ENCODE measurements at places on chromosomes 2 and 18.
A peak's percentile ranks its signal among the peaks of the same experiment; 100 is the strongest.

DNA sequence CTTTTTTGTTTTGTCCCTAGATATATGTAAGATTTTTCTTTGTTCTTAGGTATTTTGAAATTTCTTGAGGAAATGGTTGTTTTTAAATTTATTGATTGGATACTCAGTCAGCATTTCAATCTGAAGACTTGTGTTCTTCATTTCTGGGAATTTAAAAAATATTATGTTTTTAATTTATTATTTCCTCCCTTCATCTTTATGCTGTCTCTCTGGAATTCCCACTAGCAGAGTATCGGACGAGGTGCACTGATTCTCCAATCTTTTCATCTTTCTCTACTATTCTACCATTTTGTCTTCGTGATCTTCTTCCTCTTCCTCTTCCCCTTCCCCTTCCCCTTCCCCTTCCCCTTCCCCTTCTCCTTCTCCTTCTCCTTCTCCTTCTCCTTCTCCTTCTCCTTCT, 12.3 kb downstream of the SCTR start:
- no peak for DNase-seq

GRCh38 chr18:46335534-46336101, 231.4 kb downstream of the HAUS1 start:
- peak; percentile 54 for DNase-seq

DNA sequence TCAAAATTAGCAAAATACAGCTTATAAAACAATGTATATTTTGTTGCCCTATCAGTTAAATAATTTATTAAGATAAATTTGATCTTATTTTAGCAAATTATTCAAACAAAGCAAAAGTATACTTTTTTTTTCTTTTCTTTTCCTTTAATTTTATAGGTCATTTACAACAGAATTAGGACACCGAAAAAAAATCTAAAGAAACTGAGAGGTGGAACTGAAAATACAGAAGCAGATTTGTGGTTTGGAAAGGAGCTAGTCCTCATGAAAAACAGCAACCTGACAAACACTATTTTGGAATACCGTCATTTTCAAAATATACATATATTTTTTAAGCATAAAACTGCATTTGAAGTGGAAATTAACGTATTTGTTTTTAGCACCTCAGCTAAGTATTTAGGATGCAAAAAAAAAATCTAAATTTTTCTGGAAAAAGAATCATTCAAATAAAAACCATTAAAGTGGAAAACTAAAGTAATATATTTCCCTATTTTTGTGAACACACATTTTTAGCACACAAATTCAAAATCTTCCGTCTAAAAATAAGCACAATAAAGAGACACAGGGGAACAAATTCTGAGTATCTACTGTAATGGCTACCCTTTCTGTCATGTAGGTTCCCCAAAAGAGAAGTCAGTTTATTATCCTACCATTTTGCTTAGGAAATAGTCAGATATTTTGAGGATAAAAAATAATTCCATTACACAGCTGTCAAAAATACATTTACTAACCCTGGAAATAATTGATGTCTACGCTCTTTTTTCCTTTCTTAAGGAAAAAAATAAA, 2.7 kb downstream of the CCDC88A start:
- no peak for DNase-seq

GRCh38 chr2:240300261-240300821, 135.1 kb upstream of the GPC1 start:
- DNase-seq, result no peak

GRCh38 chr2:217242947-217243346, 383.1 kb upstream of the TNP1 start:
- DNase-seq, result no peak

- no peak for DNase-seq
Measured at GRCh38 chr2:88350331-88351248, 101.9 kb downstream of the FOXI3 start.

DNA sequence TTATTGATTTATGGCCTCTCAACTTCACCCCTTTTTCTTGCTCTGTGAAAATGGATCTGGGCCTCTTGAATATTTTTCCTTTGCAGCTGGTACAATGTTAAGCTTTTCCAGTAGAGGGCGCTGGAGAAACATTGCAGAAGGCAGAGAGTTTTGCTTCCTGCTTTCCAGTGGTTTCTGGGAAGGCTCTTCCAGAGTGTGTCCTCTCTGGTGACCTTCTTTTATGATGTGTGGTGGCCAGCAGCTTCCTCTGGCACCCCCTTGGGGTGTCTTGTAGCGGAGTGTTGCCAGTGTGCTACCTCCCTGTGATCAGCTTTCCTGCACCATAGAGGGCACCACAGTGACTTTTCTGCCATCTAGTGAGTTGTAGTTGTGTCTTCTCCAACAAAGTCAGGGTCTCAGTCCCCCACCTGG, 25.4 kb upstream of the MGAT5 start:
- peak; percentile 24 for DNase-seq

DNA sequence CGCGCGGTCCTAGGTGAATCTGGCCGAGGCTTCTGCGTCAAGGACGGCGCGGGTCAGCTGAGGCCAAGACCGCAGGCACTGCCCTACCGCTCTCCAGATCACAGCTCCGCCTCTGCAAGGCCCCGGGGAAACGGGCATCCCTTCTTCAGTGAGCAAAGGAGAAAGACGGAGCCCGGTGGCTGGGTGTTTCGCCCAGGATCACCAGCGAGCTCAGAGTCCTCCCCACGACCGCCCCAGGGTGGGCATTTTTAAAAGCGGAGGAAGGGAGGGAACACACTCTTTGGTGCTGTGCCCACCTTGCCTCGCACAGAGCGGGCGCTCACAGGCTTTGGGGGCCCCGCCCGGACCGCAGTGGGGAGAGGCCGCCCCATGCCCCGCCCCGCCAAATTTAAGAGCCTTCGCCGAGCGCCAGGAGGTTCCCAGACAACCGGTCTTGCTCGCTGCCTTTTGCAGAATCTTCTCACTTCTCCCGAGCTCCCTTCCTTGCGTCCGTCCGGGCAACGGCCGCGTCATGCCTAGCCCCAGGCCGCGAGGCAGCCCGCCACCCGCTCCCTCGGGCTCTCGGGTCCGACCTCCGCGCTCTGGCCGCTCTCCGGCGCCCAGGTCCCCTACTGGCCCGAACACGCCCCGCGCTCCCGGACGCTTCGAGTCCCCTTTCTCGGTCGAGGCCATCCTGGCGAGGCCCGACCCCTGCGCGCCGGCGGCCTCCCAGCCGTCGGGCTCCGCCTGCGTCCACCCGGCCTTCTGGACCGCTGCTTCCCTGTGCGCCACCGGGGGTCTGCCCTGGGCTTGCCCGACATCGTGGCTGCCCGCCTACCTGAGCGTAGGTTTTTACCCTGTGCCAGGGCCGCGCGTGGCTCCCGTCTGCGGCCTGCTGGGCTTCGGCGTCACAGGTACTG, at the start of gene NOTO:
TSS of gene NOTO (plus strand) at position 419 of the 899 bp plus-strand sequence. CDS start at position 512, 93 bp downstream.
- peak; percentile 63 for DNase-seq

- DNase-seq, result no peak
Measured at GRCh38 chr2:109242654-109243331, 113.8 kb downstream of the SH3RF3 start.

- no peak for DNase-seq
Measured at GRCh38 chr2:9102861-9103662, 99.6 kb upstream of the MBOAT2 start.

DNA sequence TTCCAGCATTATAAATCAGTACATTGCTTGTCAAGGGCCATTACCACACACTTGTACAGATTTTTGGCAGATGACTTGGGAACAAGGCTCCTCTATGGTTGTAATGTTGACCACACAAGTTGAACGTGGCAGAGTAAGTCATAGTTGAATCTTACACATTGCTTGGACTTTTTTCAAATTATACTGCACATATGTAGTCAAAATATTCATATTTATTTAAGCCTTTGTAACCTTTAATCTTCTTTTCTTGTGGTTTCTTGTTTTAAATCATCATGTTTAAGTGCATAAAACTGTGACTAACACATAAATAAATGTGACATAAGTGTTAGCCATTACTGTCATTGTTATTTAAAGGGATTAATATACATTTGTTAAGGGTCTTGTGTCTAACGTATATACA, 52.1 kb upstream of the EPB41L5 start:
- no peak for DNase-seq

- peak; percentile 40 for DNase-seq
Measured at GRCh38 chr2:237060534-237061312, 25.0 kb upstream of the COPS8 start.

GRCh38 chr2:31522786-31523185, 58.0 kb downstream of the SRD5A2 start:
- no peak for DNase-seq

GRCh38 chr18:26014462-26014861, 76.0 kb downstream of the SS18 start:
- no peak for DNase-seq

- peak; percentile 89 for DNase-seq
Measured at GRCh38 chr2:157628477-157629415, at the start of gene ACVR1C. TSS of gene ACVR1C (minus strand) at chr2:157628864. CDS start at chr2:157628644, 220 bp downstream.

DNA sequence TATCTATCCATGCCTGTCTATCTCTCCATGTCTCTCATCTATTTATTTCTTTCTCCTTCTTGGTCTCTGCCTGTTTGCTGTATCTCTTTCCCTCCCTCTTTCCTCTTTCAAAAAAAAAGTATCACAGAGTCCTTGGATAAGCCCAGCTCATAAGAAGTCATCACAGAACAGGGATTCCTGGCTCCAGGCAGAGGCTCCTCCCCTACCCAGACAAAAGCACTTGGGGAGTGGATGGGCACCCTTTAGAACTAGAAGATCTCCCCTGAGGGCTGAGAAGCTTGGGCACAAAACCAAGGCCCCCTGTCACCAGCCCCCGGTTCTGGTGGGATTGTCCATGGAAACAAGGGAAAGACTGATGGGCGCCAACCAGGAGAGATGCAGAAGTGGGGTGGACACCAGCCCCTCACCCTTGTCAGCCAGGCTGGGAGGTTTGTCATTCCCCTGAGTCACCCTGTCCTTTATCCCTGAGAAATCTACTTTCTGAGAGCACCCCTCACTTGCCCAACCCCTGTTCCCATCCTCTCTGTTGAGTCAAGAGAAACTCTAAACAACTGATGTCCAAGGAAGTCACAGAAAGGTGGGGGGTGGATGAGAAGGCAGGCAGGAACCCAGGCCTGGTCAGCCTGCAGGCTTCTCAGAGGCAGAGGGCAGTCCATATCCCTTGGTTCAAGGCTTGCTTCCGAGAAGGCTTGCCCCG, 127.1 kb downstream of the TNS1 start:
- no peak for DNase-seq

DNA sequence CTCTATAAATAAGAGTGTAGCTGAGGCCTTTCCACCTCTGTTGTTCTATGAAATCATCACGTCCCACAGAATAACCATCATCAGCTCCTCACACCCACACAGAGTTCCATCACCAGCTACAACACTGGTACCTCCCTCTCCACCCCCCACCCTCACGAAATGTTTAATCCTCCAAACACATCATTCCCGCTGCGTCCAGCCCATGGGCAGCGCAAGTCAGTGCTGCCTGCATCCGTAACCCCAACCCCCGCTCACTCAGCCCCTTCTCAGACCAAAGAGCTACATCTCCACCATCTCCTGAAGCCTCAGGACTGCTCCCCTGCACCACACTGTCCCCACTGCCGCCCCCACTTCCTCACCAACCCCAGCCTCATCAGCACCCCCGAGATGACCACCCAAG, 19.4 kb downstream of the DNMT3A start:
- DNase-seq, result no peak

GRCh38 chr2:175097297-175097696, 70.7 kb downstream of the ATF2 start:
- no peak for DNase-seq

DNA sequence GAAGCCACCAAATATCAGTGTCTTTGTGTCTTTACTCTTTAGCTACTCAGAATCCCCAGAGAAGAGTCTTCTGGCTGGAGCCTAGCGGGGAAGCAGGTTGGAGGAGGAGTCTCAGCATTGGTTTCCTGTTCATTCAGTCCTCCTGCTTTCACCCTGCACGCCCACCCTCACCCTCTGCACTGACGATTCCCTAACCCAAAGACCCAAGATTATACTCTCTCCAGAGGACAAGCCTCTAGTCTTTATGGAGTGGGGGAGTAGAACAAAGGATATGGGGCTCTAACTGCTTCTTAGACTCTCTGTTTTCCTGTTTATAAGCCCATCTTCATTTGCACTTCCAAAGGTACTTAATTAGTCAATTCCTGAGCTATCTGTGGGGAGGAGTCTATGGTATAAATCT, 338.8 kb downstream of the AGPS start:
- no peak for DNase-seq

- no peak for DNase-seq
Measured at GRCh38 chr2:43224131-43224570, 2.3 kb downstream of the ZFP36L2 start.

GRCh38 chr2:238848691-238848975, 748 bp downstream of the TWIST2 start:
- DNase-seq, result no peak

- no peak for DNase-seq
Measured at GRCh38 chr18:58766946-58767345, 95.7 kb downstream of the MALT1 start.

GRCh38 chr2:69645031-69645431, 1.5 kb upstream of the AAK1 start:
- peak; percentile 19 for DNase-seq

GRCh38 chr2:203694191-203694590, 12.2 kb upstream of the CD28 start:
- DNase-seq, result no peak

- peak; percentile 93 for DNase-seq
Measured at GRCh38 chr2:134361648-134362047, 107.8 kb downstream of the MGAT5 start.

DNA sequence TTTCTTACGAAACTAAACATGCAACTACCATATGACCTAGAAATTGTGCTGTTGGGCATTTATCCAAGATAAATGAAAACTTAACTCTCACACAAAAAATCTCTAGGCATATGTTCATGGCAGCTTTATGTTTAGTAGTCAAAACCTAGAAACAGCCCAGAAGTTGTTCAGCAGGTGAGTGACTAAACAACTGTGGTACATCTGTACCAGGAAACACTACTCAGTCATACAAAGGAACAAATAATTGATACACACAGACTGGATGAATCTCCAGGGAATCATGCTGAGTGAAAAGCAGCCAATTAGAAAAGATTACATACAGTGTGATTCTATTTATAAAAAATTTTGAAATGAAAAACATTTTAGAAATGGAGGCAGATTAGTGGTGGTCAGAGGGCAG, 29.3 kb downstream of the DYNC2LI1 start:
- DNase-seq, result no peak

GRCh38 chr2:49080681-49081080, 73.6 kb downstream of the FSHR start:
- DNase-seq, result no peak

- DNase-seq, result no peak
Measured at GRCh38 chr2:17010104-17010503, 344.5 kb upstream of the CYRIA start.

GRCh38 chr2:147392180-147392579, 452.6 kb upstream of the ACVR2A start:
- no peak for DNase-seq

All from NCI-H146 (cell line).